ENCODE measurements at places on chromosomes 11 and 22.

GRCh38 chr11:36216061-36216615 is 73.1 kb downstream of the COMMD9 start:
- no peak for DNase-seq

GRCh38 chr22:42304324-42304790 is 33.9 kb upstream of the TCF20 start:
- no peak for DNase-seq

DNA sequence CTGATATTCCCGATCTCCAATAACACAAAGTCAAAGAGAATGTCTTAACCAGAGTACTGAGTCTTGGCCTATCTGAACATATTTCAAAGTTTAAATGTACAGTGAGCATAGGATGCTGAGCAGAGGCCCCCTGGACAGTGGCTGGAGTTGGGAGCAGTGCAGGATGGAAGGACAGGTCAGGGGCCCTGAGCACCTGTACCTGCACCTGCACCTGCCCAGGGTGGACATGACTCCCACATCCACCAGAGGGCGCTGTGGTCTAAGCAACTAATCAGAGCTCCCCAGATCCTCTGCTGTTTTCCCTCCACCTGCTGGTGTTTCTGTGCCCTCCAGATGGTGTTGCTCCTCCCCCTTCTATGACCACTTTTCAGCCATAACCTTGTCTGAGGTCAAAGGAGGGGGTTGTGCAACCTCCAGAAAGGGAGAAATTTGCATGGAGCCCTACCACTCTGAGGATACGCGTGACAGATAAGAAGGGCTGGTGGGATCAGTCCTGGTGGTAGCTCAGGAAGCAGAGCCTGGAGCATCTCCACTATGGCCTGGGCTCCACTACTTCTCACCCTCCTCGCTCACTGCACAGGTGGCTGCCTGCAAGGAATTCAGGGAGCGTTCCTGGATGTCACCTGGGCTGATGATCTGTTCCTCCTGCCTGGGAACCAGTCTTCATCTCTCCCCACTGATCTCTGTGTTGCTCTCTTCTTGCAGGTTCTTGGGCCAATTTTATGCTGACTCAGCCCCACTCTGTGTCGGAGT is 49.1 kb upstream of the VPREB1 start:
- peak; percentile 91 for DNase-seq

- DNase-seq: no peak
Measured at GRCh38 chr22:31155422-31155821, 4.6 kb upstream of the RNF185 start.

- no peak for DNase-seq
Measured at GRCh38 chr11:33695051-33695566, 5.5 kb downstream of the C11orf91 start.
